ENCODE measurements at places on chromosomes 2 and 18. TPM values are rescaled to one million over a fixed set of nuclear protein-coding genes. Genes with fewer than 3 reads are reported as not detected.
A peak's percentile ranks its signal among the peaks of the same experiment; 100 is the strongest.

- DNase-seq: peak; percentile 80
These were observed 39.5 kb downstream of the CYTIP start for GRCh38 chr2:157404363-157404762.

GRCh38 chr2:27527182-27527581 lies 30.5 kb downstream of the GCKR start:
- DNase-seq: no peak

- DNase-seq: no peak
These were observed 151.0 kb downstream of the KCNJ3 start for GRCh38 chr2:154849482-154849881.

DNA sequence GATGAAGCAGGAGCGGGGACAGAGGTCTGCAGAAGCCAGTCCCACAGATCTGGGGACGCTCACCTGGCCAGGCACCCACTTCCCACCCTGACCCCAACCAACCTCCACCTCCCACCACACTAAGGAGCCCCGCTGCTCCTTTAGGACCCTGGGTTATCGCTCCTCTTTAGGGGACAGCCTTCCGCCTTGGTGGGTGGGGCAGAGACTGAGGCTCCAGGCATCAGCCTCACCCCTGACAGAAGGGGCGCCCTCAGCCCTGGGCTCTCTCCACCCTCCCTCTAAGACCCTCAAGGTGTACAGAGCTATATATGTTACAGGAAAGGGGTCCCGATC lies 33.5 kb upstream of the SLC66A3 start:
- DNase-seq: no peak

DNA sequence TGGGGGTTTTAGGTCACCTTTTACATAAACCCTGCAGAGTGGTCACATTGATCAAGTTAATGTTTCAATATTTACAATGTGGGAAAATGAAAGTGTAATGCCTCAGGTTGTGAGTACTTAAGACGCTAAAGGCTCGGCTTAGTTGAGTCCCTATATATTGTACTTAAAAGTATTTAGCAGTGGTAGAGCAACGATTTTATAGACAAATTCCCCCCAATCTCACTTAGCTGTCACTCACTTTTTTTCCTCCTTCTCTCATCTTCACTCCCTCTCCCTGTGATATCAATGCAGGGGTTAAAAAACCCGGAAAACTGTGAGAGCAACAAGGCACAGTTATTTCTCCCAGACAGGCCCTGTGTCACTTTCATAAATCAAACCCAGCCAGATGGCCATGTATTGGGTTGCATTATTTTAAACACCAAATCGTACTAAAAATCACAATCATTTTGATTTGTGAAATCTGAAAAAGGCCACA lies 5.4 kb downstream of the POU3F3 start:
- DNase-seq: no peak

DNA sequence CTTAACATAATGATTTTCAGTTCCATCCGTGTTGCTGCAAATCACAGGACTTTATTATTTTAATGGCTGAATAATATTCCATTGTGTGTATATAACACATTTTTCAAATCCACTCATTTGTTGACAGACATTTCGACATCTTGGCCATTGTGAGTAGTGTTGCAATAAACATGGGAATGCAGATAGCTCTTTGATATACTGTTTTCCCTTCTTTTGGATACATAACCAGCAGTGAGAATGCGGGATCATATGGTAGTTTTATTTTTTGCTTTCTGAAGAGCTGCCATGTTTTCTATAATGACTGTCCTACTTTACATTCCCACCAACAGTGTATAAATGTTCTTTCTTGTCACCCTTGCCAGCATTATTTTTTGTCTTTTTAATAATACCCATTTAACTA lies 420.3 kb upstream of the CHAC2 start:
- DNase-seq: no peak

GRCh38 chr2:190822043-190822442 lies 58.6 kb upstream of the GLS start:
- DNase-seq: no peak

- DNase-seq: no peak
These were observed 212.4 kb downstream of the CMPK2 start for GRCh38 chr2:6653281-6653750.

- no peak for DNase-seq
These were observed 394.2 kb upstream of the SPRED2 start for GRCh38 chr2:65826567-65826966.

DNA sequence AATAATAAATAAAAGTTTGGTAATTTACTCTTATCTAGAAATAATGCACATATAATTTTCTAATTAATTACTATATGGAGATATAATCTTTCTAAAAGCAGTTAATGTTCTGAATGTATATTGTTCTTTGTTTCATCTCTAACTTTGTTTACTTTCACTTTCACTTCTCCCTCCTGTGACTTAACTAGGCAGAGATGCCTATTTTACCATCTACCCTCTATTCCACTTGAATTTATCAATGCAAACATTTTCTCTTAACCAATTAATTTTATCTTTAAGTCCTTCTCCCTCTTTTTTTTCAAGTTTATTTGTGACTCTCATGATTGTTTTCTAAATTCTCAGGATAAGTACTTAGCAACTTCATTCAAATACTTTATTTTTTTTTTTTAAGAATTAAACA lies 55.1 kb upstream of the IL1RL1 start:
- no peak for DNase-seq

DNA sequence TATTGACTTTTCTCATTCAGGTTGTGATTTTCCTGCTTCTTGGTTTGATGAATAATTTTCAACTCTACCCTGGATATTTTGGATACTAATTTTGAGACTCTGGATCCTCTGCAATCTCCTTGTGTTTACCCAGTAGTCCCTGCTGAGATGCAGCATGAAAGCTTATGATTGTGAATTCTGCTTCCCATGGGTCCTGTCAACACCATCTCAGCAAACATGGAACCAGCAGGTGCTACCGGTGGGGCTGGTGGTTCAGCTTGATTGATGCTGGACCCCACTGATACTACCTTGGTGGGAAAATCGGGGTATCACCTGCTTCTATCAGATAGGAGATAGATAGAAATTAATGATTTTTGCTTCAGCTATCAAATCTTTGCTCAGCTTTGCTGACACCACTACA lies 81.1 kb downstream of the SOWAHC start:
- DNase-seq: no peak

GRCh38 chr2:9213477-9214051 lies 7.0 kb downstream of the ASAP2 start:
- DNase-seq: no peak

DNA sequence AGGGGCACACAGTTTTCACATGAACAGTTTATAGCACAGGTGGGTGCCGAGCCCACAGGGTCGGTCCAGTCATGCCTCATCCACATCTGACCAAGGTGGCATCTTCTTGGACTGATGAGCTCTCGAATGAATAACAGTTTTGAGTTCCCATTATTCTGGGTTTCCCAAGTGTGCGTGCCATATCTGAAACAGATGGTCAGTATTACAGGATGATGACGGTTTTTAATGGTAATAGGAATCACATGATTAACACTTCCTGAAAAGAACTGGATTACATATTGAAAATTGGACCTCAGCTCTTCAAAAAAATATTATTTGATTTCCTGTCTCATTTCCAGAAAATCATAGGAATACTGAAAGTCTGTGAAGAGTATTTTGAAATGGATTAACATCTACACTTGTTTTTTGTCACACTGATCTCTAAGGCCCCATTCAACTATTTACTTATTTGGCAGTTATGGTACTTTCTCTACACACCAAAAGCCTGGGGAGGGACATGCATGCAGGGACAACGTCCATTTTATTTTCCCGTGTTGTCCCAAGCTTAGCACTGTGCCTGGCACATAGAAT lies 22.2 kb upstream of the NAB1 start:
- no peak for DNase-seq

- DNase-seq: no peak
These were observed 116.3 kb downstream of the ZBTB7C start for GRCh38 chr18:48292782-48293424.

DNA sequence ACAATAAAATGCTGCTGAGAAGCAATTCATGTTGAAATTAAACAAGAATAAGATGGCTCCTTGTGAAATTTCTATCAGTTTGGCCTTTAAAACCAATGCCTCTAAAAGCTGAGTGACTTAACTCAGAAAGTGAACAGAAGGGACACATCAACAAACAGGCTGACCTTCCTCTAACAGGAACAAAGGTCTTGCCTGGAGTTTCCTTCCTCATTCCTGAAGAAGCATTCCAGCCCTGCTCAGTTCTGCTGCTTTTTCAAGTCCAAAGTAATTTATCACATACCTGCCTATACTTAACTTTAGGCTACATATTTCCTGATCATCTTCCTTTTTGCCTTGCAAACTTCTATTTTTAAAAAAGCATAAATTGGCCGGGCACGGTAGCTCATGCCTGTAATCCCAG lies 14.1 kb downstream of the PTRHD1 start:
- no peak for DNase-seq

- no peak for DNase-seq
These were observed 316.6 kb upstream of the NCKAP5 start for GRCh38 chr2:133884739-133885381.

GRCh38 chr2:105140240-105140568 lies 101.3 kb upstream of the GPR45 start:
- no peak for DNase-seq

- DNase-seq: peak; percentile 84
These were observed 17.3 kb upstream of the ARHGAP25 start for GRCh38 chr2:68717305-68717661.

- peak; percentile 55 for DNase-seq
These were observed 4.9 kb downstream of the KLHL30 start for GRCh38 chr2:238143239-238143951.

DNA sequence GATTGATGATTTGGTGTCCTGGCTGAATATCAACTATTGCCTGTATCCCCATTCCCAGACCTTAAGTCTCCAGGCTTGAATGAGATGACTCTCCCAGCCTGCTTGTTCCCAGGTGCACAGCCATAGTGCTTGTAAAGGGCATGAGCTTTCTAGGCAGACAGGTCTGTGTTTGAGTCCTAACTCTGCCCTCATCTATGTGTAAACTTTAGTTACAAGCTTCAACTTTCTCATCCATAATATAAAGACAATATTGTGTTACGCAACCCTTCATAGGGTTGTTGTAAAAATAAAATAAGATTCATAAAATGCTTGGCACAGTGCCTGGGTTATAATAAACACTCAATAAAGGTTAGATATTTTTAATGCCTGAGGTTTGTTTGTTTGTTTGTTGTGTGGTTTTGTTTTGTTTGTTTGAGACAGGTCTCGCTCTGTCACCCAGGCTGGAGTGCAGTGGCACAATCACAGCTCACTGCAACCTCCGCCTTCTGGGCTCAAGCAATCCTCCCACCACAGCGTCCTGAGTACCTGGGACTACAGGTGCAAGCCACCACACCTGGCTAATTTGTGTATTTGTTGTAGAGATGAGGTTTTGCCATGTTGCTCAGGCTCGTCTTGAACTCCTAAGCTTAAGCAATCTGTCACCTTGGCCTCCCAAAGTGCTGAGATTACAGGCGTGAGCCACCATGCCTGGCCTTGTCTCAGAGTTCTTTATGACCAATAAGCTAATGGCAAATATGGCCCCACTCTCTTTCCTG lies 89.4 kb upstream of the MAPRE2 start:
- DNase-seq: no peak

DNA sequence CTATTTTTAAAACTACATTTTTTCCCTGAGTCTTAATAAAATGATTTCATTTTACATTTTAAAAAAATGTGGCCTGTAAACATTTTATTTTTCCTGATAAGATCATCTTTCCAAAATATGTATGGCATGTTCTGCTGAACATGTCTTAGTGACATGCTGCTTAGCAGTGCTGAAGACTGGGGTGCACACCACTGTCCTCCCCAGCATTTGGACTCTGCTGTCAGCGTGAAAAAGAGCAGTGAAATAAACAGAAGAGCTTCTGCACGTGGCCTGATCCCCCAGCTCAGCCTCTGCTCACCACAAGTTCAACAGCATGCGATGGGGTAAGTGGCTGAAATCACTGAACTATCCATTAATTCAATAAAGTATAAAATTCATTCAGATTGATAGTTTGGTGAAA lies 81.6 kb upstream of the ZNF521 start:
- DNase-seq: no peak

DNA sequence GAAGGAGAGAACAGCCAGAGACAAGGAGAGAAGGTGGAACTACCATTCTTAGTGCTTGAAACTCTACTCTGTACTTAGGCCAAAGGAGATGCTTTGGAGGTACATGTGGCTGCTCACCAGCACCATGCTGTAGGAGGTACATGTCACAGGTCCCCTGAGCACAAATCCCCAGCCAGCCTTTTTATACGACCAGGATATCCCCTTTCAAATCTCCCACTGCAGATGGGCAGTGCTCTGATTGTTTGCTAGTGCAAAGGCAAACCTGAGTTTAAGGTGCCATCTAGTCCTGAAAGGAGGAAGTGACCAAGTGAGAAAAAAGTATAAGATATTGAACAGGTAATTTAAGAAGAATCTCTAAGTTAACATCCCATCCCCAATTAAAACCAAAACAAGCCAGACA lies 17.1 kb upstream of the TTC21B start:
- no peak for DNase-seq

DNA sequence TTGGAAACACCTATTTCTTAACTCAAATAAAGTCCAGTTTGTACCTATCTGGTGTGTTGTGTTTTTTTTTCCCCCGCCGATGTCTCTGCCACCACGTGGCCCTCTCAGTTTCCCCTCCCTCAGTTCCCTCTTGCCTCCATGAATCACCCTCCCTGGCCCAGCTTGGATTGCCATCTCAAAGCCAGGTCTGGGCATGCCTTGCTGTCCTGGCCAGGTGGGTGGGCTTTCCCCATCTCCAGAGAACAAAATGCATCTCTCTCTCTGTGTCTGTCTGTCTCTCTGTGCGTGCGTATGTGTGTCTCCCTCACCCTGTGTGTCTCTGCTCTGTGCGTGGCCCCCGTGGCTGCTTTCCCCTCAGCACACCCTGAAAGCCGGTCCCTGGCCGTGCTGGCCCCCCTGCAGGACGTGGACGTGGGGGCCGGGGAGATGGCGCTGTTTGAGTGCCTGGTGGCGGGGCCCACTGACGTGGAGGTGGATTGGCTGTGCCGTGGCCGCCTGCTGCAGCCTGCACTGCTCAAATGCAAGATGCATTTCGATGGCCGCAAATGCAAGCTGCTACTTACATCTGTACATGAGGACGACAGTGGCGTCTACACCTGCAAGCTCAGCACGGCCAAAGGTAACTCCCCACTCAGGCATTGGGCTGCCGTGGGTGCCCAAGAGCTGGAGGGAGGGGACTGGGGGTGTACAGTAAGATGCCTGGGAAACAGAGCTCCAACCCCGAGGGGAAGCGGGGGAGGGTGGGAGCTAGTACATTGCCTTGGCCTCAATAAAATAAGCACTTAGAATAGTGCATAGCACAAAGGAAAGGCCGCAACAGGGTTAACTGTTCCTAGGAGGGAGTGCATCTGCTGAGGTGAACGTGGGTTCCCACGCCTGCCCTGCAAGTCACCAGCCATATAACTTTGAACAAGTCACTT lies 31.6 kb upstream of the GMPPA start:
- DNase-seq: no peak

- DNase-seq: no peak
These were observed 79.8 kb upstream of the RNF152 start for GRCh38 chr18:61972389-61973264.

The UBXN4 gene
- total RNA-seq: 100 TPM

The ONECUT2 gene
- not detected for total RNA-seq

The BOLL gene
- 0.12 TPM for total RNA-seq

The NT5DC4 gene
- total RNA-seq: not detected

The CDC42EP3 gene
- 9.4 TPM for total RNA-seq

The ZNF514 gene
- 9.1 TPM for total RNA-seq

The BCL11A gene
- total RNA-seq: 0.67 TPM

The C1GALT1C1L gene
- total RNA-seq: not detected

The LDLRAD4 gene
- total RNA-seq: 19.4 TPM
